ENCODE measurements at places on chromosomes 6 and 20. TPM values are rescaled to one million over a fixed set of nuclear protein-coding genes. Genes with fewer than 3 reads are reported as not detected.

GDAP1L1 gene
- not detected for total RNA-seq

- no peak for DNase-seq
These were observed 6.6 kb downstream of the PRSS35 start for GRCh38 chr6:83518816-83519480.

ABHD16B gene
- not detected for total RNA-seq

DNA sequence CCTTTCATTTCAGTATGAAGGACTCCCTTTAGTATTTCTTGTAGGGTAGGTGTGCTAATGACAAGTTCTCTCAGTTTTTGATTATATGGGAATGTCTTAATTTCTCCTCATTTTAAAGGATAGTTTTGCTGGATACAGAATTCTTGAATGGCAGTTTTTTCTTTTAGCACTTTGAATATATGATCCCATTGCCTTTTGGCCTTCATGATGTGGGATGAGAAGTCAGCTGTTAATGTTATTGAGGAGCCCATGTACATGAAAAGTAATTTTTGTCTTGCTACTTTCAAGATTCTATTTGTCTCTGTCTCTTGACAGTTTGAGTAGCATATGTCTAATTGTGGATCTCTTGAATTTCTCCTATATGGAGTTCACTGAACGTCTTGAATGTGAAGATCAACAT is 30.9 kb downstream of the RSPH3 start:
- DNase-seq, result no peak

DNA sequence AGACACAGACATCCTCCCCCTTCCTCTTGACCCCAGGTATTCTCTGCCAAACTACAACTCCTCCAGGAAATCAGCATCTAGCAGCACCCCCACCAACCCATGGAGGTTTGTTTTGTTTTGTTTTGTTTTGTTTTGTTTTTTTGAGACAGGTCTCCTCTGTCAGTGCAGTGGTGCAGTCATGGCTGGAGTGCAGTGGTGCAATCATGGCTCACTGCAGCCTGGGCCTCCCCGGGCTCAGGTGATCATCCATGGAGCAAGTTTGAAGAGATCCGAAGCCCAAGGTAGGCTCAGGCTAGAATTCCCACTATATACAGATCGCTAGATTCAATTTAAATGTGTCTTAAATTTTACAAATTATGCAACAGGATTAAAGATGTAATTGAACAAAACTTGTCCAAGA is 518.2 kb upstream of the ARID1B start:
- DNase-seq, result no peak

DNA sequence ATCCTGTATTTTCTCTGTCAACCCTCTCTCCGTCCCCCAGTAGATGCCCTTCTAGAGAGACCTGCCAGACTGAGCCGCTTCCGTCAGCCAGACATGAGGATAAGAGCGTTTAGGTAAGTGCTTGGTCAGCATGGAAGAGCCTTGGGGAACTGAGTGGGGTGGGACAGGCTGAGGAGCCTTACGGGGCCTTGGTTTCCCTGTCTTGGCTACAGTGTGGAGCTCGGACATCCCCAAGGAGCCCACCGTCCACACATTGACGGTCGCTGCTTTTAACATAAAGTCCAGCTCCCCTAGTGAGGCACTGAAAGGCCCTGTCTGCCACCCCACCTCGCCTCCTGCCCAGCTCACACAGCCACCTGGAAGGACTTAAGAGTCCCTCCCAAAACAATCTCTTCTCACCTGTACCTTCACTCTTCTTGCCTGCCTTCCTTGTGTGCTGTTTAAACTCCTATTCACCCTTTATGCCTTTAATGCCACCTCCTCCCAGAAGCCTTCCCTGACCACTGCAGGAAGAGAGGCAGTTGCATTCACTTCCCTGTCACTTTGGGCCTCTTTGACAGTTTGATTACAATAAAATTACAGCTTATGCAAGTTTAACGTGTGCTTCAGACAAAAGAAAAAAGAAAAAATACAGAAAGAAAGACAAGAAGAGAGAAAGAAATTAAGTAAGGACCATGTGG is 42.3 kb downstream of the PDYN start:
- no peak for DNase-seq

DNA sequence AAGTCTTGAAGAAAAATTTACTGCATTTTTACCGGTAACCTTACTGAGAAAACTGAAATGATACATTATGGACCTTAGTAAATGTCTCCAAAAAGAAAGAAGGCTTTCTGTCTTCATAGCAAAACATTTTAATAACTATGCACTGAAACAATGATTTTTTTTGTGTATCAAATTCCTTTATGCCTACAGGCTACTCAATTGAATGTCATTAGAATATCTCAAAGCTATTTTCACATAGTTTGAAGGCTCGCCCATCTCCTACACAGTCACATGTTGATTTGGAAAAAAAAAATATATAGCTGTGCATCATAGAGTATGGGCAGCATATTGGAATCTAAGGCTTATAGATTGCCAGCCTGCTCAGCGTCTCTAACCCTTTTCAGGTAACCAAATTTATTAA is 12.0 kb upstream of the MLIP start:
- DNase-seq, result no peak

FOXA2 gene
- not detected for total RNA-seq

ECT2L gene
- total RNA-seq, result not detected

DNA sequence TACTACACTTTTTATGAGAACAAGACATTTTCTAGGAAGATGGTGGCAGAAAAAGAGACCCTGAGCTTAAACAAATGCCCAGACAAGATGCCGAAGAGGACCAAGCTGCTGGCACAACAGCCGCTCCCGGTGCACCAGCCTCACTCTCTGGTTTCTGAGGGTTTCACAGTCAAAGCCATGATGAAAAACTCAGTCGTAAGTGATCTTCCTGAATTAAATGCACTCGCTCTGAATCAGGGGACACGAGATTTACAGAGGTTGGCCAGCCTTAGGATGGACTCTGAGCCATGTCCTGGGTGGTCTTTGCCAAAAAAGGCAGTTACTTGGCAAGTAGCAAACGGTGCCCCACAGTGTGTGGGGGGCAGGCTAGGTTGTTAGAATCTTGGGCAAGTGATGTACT is 423 bp downstream of the PACRG start:
- no peak for DNase-seq

GRCh38 chr6:146923205-146923833 is 280.9 kb upstream of the STXBP5 start:
- DNase-seq, result no peak

RGL2 gene
- 45.1 TPM for total RNA-seq

SAPCD1 gene
- 10.7 TPM for total RNA-seq

DNA sequence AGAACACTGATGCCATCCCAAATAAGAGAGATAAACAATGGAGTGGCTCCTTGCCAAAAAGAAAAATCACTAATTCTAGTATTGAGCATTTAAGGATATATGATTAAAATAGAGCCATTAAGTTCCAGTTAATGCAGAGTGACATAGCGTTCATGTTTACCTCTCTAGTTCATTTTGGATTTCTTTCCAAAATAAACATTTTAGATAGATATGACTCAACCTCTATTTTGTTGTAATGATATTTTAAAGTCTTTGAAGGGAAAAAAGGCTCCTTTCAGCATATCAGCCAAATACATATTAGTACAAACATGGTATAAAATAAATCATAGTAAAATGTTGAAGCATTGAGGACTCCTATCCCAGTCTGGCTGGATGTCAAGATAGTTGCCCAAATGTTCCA is 33.4 kb downstream of the RWDD2A start:
- DNase-seq, result no peak

CFAP206 gene
- not detected for total RNA-seq

KHDRBS2 gene
- not detected for total RNA-seq

- peak; percentile 50 for DNase-seq
These were observed 93.2 kb downstream of the DLGAP4 start for GRCh38 chr20:36399147-36399968.

DNA sequence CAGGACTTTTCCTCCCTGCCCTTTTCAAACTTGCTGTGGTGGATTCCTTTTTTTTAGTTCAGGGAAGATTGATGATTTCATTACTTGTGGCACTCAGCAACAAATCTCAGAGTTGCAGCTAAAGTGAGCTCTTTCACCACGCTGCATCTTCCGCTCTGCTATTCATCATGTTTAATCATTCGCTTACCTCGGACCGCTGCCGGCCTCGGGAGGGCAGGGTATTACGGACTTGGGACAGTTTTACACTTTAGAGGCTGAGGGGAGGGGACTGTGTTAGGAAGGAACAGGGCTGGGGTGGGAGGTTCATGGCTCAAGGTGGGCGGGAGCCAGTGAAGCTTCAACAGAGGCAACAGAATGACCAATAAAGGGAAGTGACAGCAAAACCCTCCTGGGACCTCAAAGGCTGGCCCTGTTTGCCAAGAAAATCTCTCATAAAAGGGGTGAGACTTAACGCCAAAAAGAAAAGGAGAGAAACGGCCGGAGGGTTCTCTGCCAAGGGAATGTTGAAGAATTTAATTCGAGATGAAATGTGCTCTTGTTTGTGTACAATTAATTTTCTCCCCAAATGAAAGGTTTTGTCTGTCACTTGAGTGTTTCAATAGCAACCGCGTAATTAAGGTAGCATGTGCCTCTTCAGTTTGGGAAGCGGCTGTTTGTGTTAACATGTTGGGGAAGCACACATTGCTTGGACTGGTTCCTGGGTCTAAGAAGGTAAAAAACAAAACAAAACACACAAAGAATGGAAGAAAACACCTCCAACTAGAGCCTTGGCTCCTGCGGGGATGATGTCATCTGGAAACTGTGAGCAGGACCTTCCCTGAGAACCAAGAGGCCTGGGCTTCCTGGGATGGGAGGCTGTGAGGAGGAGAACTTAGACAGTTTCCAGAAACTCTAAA is 72.5 kb upstream of the SULF2 start:
- no peak for DNase-seq

GRCh38 chr6:87754828-87755227 is 52.8 kb upstream of the AKIRIN2 start:
- no peak for DNase-seq

DNA sequence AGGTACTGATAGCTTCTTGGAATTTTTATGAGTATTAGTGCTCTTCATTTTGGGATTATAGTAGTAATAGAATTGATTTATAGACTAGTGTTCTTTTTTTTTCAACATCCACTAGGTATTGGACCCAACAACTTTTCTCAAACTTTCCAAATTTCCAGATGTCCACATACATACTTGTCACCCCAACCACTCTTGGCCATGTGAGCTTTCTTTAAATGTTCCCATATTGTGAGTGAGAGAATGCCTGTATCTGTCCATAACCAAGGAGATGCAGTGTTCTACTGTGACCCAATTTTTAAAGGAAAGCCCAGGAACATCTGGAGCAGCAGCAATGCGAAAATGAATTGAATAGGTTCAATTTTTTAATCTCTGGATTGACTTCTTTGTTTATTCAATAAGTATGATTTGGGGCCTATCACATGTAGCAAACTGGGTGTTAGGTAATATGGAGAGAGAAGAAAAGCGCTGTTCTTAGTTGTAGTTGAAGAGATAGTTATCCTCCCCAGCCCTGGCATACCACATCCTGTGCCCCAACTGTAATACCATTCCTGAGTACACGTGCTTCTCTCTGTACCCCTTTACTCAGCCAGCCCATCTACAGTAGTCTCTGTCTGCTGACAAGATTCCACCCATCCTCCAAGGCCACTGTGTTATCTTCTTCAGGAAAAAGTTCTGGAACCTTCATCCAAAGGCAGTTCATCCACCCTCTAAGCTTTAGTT is 116.8 kb upstream of the SUPT3H start:
- DNase-seq, result peak; percentile 51

XKR7 gene
- not detected for total RNA-seq

OVOL2 gene
- 0.25 TPM for total RNA-seq

DNA sequence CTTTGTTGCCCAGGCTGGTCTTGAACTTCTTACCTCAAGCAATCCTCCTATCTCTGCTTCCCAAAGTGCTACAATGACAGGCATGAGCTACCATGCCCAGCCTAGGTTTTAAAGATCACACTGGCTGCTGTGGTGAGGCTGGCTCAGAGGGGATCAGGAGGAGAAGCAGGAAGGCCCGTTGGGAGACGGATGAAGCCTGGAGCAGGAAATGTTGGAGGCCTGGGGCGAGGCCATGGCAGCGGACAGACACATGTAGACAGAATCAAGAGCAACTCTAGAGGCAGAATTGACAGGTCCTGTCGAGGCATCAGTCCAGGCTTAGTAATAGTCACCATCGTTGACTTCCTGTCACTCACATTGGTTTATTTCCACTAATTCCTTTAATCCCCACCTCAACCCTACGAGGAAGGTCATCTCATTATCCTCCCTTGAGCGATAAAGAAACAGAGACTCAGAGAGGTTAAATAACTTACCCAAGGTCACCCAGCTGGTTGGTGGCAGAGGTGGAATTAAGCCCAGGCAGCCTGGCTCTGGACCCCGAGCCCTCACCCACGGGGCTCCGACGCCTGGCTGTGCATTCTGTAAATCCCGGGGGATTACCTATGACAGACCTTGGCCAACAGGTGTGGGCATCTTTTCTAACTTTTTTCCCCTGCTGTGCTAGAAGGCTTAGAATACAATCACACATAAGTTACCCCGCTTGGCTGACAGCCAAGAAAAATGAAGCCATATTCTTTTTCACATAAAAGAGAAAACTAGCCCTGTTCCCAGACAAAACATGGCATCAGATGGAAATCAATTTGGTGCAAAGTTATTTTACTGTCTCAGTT is 113.4 kb downstream of the EYA2 start:
- DNase-seq, result no peak

DNA sequence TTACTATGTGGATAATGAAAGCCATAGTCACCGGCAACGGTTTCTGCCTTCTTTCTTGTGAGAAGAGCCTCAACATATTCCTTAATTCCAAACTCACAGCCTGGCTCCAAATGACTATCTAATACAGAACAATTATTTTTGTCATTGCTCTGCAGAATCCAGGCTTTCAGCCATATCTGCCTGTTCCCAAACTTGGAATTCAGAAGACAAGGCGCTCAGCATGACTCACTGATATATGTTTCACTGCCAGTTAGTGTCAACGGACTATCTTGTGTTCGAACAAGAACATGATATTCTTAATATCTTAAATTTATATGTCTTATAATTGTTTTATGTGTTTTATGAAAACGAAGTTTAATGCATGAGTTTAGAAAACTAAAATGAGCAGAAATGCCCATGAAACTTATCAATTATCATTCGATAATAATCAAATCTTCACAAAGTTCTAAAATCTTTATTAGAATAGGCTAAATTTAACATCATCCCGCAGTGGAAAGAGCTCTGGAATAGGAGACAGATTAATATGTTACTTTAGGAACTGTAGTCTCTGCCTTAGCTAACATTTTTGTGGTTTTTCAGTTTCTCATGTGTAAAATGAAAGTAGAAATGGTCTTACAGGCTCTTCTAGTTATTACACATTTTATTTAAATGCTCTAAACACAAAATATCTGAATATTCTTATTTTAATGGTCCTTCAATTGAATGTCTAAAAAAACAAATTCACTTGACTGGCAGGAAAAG is 669.3 kb upstream of the GJE1 start:
- DNase-seq, result no peak

PDYN gene
- total RNA-seq, result not detected

GRCh38 chr6:167244991-167245390 is 46.1 kb upstream of the UNC93A start:
- DNase-seq, result no peak

PRKN gene
- 0.13 TPM for total RNA-seq

GRCh38 chr20:62400021-62400420 is 7.1 kb downstream of the CABLES2 start:
- no peak for DNase-seq

PTPN1 gene
- 80.5 TPM for total RNA-seq

GRCh38 chr6:138421608-138422007 is 17.6 kb downstream of the HEBP2 start:
- DNase-seq, result no peak

GRCh38 chr6:19408331-19408730 is 428.8 kb upstream of the ID4 start:
- no peak for DNase-seq

- no peak for DNase-seq
These were observed 644.3 kb upstream of the AGPAT4 start for GRCh38 chr6:161918109-161918531.
